ENCODE measurements at places on chromosomes 13 and 19.
A peak's percentile ranks its signal among the peaks of the same experiment; 100 is the strongest.

- no peak for DNase-seq
Measured at GRCh38 chr13:112722433-112723263, 32.8 kb downstream of the ATP11A start.

- no peak for DNase-seq
Measured at GRCh38 chr13:49213997-49214916, 5.9 kb upstream of the MLNR start.

GRCh38 chr13:35818633-35819067 lies 312.5 kb downstream of the DCLK1 start:
- peak; percentile 16 for DNase-seq

DNA sequence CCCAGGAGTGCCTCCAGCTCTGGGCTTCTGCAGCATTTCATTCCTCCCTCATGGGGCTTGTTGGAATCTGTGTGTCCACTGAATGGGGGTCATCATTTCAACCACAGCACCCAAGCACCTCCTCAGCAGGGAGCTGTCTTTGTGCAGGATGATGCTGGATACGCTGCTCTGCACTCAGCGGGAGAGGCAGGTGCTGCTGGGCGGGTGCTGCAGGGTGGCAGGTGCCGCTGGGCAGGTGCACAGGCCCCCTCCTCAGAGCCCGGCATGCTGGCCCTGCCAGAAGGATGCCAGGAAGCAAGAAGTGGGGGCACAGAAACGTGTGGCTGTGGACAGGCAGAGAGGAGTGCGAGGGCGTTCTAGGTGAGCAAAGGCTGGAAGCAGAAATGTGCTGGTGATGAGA lies 121.8 kb upstream of the VSTM2B start:
- DNase-seq = no peak

- no peak for DNase-seq
Measured at GRCh38 chr13:45350152-45350551, 9.2 kb upstream of the TPT1 start.

DNA sequence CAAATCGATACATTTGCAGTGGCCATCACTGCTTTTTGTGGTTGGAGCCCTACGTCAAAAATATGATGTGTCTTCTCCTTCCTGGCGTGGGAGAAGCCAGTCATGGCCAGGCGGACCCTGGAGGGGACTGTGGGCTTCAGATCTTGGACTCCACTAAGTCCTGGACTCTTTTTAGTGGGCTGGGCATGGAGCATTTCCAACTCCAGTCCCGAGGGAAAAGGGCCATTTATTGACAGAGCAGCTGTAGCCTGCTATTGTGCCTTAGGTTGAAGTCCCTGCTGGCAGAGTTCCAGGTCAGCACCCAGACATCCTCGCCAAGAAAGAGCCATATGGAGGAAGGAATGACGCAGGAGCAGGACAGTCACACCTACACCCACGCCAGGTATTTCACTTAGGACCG lies 179.2 kb upstream of the ZNF507 start:
- no peak for DNase-seq

DNA sequence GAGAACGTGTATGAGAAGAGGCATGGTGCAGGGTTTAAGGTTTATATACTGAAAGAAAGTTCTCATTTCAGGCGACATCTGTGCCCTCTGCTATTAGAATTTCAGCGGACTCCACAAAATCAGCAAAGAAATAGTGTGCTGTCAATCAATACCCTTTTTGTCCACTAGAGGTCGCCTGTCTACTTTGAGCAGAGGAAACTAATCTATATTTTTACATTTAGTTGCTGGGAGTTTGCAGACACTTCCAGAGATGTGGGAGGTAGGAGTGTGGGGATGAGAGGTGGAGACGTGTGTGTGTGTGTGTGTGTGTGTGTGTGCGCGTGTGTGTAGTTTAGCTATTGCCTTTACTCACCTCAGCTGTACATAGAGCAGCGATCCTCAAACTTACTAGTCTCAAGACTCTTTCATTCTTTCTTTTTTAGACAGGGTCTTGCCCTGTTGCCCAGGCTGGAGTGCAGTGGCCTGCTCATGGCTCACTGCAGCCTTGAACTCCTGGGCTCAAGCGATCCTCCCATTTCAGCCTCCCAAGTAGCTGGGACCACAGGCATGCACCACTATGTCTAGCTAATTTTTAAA lies 9.7 kb downstream of the INAFM1 start:
- peak; percentile 52 for DNase-seq

- peak; percentile 73 for DNase-seq
Measured at GRCh38 chr19:4589579-4590410, 30.3 kb upstream of the SEMA6B start.

Measured in GM13977 (cell line).